ENCODE measurements at places on chromosomes 2 and 18. TPM values are rescaled to one million over a fixed set of nuclear protein-coding genes. Genes with fewer than 3 reads are reported as not detected.

DNA sequence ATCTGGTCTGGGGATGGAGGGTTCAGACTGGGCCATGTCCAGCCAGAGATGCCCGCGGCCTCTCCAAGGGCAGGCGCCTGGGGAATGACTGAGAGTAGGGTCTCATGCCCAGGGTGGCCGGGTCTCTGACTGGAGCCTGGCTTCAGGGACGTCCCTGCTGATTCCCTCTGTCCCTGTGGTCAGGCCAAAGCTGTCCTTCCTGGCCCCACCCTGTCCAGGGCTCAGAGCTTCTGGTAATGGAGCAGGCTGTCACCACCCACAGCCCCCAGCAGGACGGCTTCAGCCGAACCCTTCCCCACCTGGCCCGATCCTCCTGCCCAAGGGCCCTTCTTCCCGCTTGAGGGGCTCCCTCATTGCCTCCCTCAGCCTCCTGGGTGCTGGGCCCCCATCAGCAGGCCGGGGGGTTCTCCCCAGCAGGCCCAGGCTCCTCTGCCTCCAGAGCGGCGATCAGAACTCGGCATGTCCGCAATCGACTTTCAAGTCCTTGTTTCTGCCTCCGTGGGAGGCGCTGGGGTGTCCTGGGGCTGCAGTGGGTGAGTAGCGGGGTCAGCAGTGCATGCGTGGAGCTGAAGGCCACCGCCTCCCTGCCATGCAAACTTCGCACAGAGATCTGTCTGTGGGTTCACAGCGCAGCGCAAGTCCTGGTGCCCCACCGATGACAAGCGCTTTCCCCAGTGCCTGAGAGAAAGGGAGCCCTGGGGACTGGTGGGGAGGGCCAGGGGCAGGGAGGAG lies 18.3 kb downstream of the RAMP1 start:
- H3K4me3 ChIP-seq, result no peak overlapping the region
- no peaks in the 10 kb centered on the region for H3K27me3 ChIP-seq
- no peak overlapping the region for H3K27ac ChIP-seq

Gene LYPD6
- 2.4 TPM for total RNA-seq

Gene ANKRD30BL
- total RNA-seq, result not detected

DNA sequence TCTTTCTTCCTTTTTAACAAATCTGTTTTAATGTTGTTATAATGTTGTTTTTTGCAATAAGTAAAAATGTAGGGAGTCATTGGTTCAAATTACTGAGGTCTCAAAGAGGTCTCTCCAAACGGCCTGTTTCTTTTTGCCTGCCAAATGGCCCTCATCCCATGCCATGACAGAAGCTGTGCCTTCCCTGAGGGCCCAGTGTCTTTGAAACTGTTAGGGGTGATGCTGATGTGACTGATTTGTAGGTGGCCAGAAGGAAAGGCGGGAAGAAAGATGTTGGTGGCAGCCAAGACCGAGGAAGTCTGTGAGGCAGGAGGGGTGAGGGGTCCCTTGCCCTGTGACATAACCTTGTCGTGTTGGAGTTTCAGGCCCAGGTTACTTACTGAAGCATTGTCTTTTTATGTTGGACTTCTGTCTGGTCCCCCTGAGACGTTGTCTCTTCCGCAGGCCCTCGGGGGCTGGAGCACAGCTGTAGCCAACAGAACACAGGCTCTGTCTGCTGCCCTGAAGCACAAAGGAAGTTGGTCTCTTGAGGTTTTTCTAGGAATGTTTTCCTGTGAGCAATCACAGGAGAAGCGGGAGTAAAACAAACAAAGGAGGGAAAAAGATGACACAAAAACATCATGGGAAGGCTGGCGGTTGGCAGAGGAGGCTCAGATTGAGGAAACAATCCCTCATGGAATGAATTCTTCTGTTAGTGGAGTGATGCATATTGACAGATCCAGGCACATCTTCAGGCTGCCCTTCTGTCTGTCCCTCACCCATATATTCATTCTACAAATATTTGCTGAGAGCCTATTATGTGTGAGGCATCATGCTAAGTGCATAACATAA lies 4.9 kb upstream of the ST3GAL5 start:
- H3K27me3 ChIP-seq, result no peaks in the 10 kb centered on the region
- no peak overlapping the region for H3K4me3 ChIP-seq
- H3K4me1 ChIP-seq, result peaks cover 22% of the 10 kb centered on the region

DNA sequence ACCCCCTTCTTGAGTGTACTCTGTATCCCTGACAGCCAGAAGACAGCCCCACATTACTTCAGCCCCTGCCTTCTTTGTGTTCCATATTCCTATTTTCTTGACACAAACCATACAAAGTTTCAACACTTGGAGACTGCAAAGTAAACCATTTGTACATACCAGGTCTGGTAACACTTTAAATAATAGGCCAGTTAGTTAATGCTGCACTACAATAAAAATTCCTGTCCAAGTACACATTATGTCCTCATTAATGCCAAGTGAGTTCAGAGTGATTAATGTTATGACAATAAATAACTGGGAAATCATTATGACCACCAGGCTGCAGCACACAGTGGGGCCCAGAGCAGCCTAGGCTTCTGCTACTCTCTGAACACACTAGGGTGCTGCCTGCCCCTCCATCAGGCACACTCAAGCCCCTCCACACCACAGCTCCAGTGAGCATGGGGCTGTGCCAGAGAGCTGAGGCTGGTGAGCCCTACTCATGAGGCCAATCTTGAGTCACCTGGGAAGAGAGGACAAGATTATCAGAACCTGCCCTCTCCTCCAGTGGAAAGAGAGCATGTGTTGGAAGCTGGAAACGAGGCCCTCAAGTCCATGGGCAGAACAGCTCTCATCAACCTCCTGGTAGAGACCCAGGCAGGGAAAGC lies 138.7 kb downstream of the TTC32 start:
- DNase-seq, result no peak
- H3K4me1 ChIP-seq, result peaks cover 3% of the 10 kb centered on the region
- no peaks in the 10 kb centered on the region for H3K27me3 ChIP-seq

Gene RTP5
- not detected for total RNA-seq

Gene TSPYL6
- total RNA-seq, result not detected

Gene POTEJ
- total RNA-seq, result not detected

GRCh38 chr2:109680523-109681297 lies 66.5 kb downstream of the SOWAHC start:
- H3K27ac ChIP-seq, result no peak overlapping the region
- no peaks in the 10 kb centered on the region for H3K4me1 ChIP-seq
- H3K36me3 ChIP-seq, result no peaks in the 10 kb centered on the region
- H3K27me3 ChIP-seq, result no peaks in the 10 kb centered on the region
- no peak for DNase-seq

- no peak overlapping the region for H3K27ac ChIP-seq
- no peaks in the 10 kb centered on the region for H3K4me1 ChIP-seq
Observed at GRCh38 chr2:236670235-236670620, 100.6 kb downstream of the ACKR3 start.

Data from PC-3 (cell line).